ENCODE measurements at places on chromosomes 5 and 9.

DNA sequence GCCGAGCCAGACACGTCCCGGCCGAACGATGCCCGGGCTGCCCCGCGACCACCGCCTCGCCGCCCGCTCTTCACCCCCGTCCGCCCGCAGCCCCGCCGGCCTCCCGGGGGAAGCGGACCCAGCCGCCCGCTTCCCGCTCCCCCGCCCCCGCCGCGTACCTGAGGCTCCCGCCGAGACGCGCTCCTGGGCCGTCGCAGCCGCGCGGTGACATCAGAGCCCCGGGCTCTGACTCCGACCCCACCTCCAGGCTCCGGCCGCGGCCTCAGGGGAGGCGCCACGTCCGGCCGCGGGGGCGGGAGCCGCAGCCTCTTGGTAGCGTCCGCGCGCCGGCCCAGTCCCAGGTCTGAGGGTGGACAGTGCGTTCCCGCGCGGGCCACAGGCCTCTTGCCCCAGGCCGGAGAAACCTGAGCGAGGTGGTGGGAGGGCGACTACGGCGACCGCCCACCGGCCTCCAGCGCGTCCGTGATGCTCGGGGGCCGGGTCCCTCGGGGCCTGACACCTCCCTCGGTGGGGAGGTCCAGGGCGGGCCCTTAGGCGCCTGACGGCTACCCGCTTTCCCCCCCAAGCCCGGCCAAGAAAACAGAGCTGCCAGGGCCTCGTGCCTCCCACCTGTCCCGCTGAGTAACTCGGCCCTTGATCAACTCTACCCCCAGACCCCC is at the start of gene SHROOM1:
Gene SHROOM1 (minus strand): TSS at position 212 of the 659 bp plus-strand sequence. CDS start 4,507 bp downstream, outside the sequence.
- DNase-seq = no peak

DNA sequence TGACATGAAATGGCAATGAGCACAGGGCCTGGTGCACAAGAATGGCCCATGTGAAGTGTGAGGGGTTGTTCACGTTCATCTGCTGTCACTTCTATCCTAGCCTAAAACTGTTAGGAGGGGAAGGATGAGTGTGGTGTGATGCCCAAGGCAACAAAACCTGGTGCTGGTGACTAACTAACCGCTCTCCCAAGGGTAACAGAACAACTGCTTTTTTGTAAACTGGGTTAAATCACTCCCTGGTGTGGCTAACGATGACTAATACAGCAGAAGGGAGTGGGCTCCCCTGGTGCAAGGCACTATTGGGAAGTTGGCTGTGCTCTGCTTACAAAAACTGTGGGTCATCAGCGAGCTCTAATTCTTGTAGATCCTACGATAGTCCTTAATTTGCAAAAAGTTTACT is 103.2 kb upstream of the VCAN start:
- no peak for DNase-seq

DNA sequence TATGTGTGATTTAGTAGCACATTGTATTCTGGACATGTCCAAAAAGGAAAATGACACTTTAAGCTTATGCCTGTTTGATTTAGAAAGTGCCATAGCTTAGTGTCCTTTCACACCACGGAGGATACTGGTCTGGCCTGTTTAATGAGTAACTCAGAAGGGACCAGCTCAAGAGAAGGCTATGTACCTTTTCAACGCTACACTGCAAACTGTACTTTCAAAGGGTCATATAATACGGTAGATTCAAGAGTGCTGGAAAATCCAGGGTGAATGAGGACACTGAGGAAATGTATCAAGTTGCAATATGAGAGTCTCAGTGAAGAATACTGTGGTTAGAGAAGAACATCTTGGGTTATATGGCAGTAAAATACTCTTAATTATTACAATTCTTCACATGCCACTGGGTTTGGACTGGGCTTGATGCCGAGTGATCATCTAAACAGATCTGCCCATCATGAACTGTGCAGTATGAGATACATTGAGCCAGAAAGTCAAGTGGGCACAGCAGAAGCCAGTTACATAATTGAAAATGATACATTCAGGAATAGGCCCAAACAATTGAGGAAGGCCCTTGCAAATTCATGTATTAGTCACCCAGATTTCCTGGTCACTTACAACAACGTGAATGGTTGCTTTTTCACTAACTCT is 1211.5 kb upstream of the CDH9 start:
- no peak for DNase-seq

DNA sequence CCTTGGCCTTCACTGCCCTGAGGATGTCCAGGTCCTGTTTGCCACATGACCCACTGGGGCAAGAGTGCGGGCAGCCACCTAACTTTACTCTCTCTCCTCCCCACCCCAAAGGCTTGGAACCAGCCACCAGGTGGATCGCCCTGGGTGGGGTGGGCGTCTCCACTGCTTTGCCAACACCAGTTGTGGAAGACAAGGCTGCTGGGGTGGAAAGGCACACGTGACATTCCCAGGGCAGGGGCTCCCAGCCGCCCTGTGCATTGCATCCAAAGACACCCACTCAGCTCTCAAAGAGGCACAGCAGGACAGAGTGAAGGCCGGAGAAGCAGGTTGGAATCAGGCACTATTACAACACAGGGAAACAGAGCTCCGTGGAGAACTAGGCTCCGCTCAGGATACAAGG is 162.2 kb downstream of the OLFM1 start:
- DNase-seq = no peak

DNA sequence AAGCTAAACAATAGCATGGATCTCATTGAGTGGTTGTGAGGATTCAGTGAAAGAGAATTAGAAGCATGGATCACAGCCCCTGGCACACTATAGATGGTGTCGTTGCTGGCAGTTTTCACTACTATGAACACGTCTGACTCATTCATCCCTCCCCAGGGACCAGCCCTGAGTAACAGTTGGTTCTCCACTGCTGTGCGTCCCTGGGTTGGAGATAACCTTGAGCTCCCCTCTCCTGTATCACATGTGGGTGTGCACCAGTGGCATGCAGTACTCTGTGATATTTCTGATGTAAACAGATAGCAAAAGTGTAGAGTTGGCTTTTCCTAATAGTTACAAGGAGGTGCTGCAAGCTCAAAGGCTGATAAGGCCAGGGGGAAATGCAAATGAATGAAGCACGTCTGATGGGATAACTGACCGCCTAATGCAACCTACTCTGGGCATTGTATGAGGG is 8.8 kb upstream of the LCP2 start:
- no peak for DNase-seq

- DNase-seq = peak; percentile 80
Observed at GRCh38 chr9:129868872-129869486, 33.7 kb downstream of the USP20 start.

- DNase-seq = no peak
Observed at GRCh38 chr5:570446-570845, 41.7 kb upstream of the CEP72 start.

DNA sequence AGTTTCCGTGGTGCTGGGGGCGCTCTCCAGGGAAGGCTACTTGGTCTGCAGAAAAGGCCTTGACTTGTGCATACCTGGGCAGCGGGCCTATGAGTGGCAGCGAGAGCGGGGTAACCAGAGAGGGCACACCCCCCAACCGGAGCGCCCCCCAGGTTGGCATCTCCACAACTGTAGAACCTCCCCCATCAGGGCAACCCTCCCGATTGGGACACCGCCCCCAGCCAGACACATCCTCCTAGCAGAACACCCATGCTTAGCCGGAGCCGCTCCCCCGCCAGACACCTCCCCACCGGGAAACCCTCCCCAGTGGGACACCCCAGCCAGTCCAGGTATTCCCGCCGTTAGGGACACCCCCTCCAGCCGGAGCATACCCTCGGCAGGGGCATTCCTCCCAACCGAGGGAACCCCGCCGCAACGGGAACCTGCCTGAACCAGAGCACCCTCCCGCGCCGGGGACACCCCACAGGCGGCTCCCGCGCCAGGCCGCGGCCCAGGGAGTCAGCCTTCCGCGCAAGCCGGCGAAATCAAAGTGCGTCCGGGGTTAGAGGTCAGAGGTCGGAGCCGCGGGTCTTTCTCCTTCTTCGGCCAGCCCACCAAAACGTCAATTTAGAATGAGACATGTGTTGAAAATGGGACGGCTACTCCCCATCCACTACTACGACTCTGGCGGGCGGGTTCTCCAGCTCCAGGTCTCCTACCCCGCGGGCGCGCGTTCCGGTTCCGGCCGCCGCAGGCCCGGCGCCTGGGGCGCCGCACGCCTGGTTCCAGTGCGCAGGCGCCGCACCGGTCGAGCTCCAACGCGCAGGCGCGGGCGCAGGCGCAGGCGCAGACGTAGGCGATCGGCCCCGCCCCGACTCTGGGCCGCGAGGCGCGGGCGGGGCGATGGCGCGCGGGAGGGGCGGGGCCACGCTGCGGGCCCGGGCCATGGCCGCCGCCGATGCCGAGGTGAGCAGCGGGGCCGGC is at the start of gene EHMT1:
Gene EHMT1 (plus strand): TSS at position 901 of the 963 bp plus-strand sequence. CDS start 24 bp downstream, at position 925.
- peak; percentile 63 for DNase-seq

GRCh38 chr9:20640331-20641187 is 18.3 kb upstream of the MLLT3 start:
- peak; percentile 55 for DNase-seq

DNA sequence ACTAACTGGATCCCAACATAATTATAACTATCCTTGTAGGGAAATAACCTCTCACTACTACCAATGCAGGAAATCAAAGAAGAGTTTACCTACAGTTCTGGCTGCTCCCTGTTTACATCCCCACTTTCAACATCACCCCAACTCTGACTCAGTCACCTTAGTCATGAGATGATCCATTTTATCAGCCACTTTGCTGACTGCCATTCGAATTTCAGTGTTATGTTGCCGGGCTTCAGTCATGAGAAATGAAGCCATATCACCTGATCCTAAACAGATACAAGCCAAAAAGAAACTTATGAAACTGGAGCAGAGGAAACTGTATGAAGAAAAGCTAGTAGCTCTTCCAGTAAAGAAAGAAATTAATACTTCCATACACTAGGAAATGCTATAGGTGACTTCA is 33.7 kb downstream of the SLC31A2 start:
- DNase-seq = no peak
